ENCODE measurements at places on chromosomes 7 and 10. TPM values are rescaled to one million over a fixed set of nuclear protein-coding genes. Genes with fewer than 3 reads are reported as not detected.
A peak's percentile ranks its signal among the peaks of the same experiment; 100 is the strongest.

- no peak for DNase-seq
Measured at GRCh38 chr10:42958142-42958868, 118.6 kb upstream of the RET start.

GRCh38 chr10:76649723-76650127, 987.9 kb downstream of the KCNMA1 start:
- DNase-seq = no peak

- no peak for DNase-seq
Measured at GRCh38 chr7:69907720-69908119, 309.4 kb downstream of the AUTS2 start.

- no peak for DNase-seq
Measured at GRCh38 chr7:16647435-16647960, 1.5 kb downstream of the BZW2 start.

GRCh38 chr10:103852189-103852711, 3.1 kb downstream of the SH3PXD2A start:
- no peak for DNase-seq

- DNase-seq = no peak
Measured at GRCh38 chr7:22551768-22552513, 52.0 kb upstream of the STEAP1B start.

- DNase-seq = no peak
Measured at GRCh38 chr10:79483299-79483698, 29.0 kb upstream of the EIF5AL1 start.

DNA sequence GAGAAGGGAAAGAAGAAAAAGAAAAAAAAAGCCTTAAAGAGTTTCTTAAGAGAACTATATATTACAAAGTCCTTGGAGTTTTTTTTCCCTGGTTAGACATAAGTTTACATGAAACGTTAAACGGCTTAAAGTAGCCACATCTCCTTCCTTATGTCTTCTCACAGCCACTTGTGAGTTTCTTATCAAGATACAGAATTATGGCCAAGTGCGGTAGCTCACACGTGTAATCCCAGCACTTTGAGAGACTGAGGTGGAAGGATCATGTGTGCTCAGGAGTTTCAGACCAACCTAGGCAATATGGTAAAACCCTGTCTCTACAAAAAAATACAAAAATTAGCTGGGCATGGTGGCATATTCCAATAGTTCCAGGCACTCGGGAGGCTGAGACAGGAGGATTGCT, 54.3 kb downstream of the IKZF1 start:
- DNase-seq = no peak

- DNase-seq = no peak
Measured at GRCh38 chr10:91597197-91597881, 35.5 kb downstream of the PPP1R3C start.

- no peak for DNase-seq
Measured at GRCh38 chr10:17880601-17881000, 71.1 kb upstream of the SLC39A12 start.

GRCh38 chr10:31123946-31124345, 92.3 kb upstream of the ZNF438 start:
- DNase-seq = no peak

- peak; percentile 77 for DNase-seq
Measured at GRCh38 chr7:96837593-96837992, 127.9 kb upstream of the SEM1 start.

- no peak for DNase-seq
Measured at GRCh38 chr7:99628471-99629465, 12.0 kb downstream of the ZSCAN25 start.

GRCh38 chr7:131501422-131501821, 55.0 kb downstream of the PODXL start:
- peak; percentile 53 for DNase-seq

DNA sequence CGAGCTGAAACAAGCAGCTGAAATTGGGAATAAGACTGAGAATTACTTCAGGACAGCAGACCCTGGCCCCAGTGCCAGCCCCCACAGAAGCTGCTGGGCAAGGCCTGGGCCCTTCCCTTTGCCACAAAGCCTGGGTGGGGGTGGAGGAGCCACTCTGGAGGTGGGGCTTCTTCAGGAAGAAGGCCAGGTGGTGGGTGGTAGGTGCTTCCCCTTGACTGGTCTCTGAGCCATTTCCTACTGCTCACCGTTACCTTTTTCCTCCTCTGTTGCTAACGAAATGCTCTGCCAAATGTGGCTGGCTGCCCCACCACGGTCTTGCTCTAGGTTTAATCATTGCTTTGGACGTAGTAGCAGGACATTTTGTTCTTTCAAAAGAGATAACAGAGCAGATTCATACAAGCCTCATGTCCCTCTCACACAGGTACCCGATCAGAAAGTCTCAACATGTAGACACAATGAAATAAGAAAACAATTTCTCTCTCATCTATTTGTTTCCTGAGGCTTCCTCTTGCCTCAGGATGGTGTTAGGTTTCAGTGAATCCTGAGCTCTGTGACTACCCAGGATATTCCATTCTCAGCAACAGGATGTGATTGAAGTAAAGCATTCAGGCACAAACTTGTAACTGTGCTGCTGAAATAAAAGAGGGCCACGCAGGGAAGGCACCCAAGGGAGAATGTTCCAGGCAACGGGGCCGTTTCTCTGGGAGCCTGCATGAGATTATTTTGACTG, 66.5 kb downstream of the WDR11 start:
- no peak for DNase-seq

DNA sequence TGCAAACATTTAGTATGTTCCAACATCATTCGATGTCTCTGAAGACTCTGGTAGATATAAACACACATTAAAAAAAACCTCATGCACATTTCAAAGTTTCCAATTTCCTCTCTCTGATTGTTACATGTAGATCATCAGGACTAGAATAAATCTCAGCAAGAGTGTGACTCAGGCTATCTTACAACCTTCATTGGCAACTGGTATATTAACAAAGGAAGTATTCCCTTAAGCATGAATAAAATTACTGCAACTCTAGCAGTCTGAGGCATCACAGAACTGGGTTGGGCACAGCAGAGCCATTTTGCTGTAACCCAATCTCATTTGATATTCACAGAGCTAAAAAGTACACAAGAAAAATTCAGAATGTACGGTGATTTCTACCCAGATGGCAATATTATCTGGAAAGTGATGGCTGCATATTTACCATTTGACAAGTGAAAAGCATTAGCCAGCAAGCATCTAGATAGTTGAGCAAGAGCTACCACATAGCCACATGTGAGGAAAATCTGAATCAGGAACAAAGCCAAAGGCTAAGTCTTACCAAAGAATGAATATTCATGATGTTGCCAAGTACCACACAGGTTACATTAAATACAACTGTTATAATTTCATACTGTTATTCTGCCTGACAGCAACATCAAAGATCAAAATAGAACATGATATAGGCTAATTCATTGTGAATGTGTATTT, 232.2 kb downstream of the CRPPA start:
- no peak for DNase-seq

- DNase-seq = no peak
Measured at GRCh38 chr10:86034710-86035109, 331.9 kb downstream of the GRID1 start.

- DNase-seq = no peak
Measured at GRCh38 chr10:10222304-10222841, 795.3 kb upstream of the CELF2 start.

GRCh38 chr7:128033246-128033645, 2.0 kb upstream of the LRRC4 start:
- no peak for DNase-seq

- DNase-seq = no peak
Measured at GRCh38 chr10:7107285-7107684, 303.5 kb downstream of the SFMBT2 start.

GRCh38 chr10:3570855-3571266, 214.1 kb downstream of the KLF6 start:
- no peak for DNase-seq

GRCh38 chr7:106057962-106058927, 53.9 kb downstream of the SYPL1 start:
- DNase-seq = no peak

DNA sequence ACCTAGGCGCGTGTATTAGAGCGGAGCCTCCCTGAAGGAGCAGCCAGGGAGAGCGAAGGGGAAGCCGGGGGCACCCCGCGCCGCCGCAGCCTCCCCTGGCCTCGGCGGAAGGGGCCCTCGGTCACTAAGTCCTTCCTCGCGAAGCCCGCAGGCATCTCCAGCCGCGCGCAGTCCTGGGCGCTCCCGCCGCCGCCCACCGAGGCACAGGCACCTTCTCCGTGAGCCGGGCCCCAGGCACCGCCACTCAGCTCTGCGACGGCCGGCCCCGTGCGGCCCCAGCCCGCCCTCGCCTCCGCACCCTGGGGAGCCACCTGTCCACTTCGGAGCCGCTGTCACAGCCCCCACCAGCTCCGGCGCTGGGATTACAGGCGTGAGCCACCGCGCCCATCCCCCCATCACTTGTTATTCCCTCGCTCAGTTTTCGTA, 80.8 kb downstream of the ZNF467 start:
- no peak for DNase-seq

GRCh38 chr7:2530071-2530987, 10.8 kb downstream of the LFNG start:
- DNase-seq = peak; percentile 91

DNA sequence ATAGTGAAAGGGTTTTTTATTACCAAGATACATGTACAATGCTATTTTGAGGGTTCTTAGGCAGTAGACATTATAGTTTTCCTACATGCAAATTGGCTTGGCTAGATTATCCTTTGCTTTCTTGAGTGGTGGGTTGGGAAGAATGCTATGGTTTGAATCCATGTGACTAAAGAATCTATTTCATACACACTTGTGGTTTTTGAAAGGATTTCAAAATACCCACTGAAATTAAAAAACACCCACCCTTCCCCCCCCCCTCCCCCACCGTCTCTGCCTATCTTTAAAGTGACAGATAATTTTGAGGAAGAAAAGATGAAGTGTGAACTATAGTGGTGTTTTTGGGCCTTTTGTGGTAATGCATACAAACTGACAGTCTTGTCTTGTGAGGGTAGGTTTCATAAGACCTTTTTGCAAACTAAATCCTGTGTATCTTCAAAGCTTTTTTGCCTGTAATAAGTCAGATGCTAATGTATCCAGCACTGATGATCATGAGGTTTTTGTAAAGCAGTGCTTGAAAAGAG, 90.9 kb downstream of the TPST1 start:
- DNase-seq = no peak

GRCh38 chr10:22669163-22669711, 45.1 kb downstream of the PIP4K2A start:
- DNase-seq = no peak

DNA sequence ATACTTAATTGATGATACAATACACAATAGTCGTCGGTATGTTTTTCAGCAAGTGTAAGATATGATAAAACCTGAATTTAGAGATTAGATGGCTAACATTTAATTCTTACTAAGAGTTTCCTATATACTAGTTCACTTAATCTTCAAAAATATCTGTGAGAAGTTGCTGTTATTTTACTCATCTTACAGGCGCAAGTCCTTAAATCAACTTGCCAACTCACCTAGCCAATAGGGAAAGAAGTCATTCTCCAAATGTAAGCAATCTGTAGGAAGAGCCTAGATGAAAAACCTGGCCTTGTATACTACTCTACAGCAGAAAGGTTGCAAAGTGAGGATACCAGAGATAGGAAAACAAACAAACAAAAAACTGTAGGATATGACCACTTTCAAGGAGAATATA, 10.6 kb downstream of the CD36 start:
- no peak for DNase-seq

- DNase-seq = no peak
Measured at GRCh38 chr7:55526770-55527169, 45.5 kb downstream of the VOPP1 start.

GRCh38 chr7:2754086-2754485, 66.1 kb downstream of the AMZ1 start:
- DNase-seq = no peak

- no peak for DNase-seq
Measured at GRCh38 chr7:127809261-127809702, 157.3 kb downstream of the SND1 start.

GRCh38 chr7:84277628-84278224, 83.1 kb upstream of the SEMA3A start:
- no peak for DNase-seq

CNPY1 gene
- total RNA-seq = not detected

ANKRD1 gene
- total RNA-seq = not detected

NET1 gene
- 16.7 TPM for total RNA-seq

MGMT gene
- total RNA-seq = 6.4 TPM

TAS2R3 gene
- total RNA-seq = not detected

AS3MT gene
- 0.31 TPM for total RNA-seq

CYP2C9 gene
- total RNA-seq = not detected

CELF2 gene
- 127 TPM for total RNA-seq

PGAM2 gene
- total RNA-seq = 1.1 TPM

COL26A1 gene
- not detected for total RNA-seq

BAIAP2L1 gene
- 0.43 TPM for total RNA-seq

FRG2B gene
- not detected for total RNA-seq

AKR1E2 gene
- 5.7 TPM for total RNA-seq

GIMAP8 gene
- 2.5 TPM for total RNA-seq
